NCI-H510A (cell line): ENCODE measurements at places on chromosomes 6 and 20.

GRCh38 chr6:44052419-44053023 is 74.7 kb downstream of the MRPL14 start:
- DNase-seq: no peak

DNA sequence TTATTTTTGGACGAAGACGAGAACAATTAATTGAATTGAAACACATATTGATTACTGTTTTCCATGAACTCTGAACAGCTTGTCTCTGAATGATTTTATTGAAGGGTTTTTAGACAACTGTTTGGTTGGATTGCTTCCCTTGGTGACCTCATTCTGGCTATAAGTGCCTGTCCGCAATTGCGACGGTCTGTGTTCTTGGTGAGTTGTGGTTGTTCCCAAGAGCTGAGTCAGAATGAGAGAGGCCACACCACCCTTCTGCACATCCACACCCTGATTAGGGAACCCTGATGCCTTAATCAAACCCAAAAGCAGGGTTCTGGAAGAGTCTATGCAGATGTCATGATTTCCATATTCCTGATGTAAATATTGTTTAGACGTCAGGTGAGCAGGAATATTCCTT is 747.0 kb downstream of the PTPRT start:
- no peak for DNase-seq

DNA sequence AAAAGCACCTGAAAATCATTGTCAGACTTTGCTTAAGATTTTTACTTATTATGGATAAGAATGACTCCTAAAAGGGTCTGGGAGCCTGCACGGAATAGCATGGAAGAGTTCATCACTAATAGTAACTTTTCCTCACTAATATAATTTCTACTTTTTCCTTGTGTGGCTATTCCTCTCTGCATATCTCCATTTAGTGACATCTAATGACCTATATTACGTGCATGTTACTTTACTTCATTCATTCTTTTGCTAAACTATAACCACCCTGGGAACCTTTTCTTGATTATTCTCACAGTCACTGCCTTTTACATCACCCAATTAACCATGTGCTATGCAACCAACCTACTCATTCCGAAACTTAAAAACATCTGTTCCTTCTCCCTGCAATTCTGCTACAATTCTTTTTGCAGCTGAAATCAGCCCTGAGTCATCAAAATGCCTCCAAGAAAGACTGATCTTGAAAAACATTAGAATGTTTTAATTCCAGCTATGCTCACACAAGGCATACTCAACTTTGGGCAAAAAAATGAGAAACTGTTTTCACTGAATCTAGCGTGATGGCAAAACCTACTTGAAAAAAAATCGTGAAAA is 313.3 kb downstream of the RNGTT start:
- DNase-seq: no peak

- no peak for DNase-seq
These were observed 166.7 kb downstream of the SCML4 start for GRCh38 chr6:107657373-107657754.

DNA sequence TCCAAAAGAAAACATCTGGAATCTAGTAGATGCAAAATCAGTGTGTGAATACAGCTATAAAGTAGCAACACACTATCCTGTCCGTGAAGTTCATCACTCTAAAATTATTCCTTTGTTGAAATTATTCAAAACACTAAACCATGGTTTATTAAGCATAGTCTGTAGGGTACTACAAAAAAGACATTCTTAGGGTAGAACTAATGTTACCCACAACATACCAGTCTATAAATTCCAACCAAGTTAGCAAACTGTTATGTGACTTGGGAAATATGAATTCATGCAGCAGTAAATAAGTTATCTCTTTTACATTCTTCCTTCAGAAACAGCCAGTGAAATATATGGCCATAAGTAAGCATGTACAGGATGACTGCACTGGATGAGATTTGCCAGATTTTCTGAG is 580.3 kb upstream of the ADGRB3 start:
- no peak for DNase-seq

- no peak for DNase-seq
These were observed 261.4 kb upstream of the TFAP2D start for GRCh38 chr6:50451826-50452400.
